ENCODE measurements at places on chromosomes 11 and 22.

- no peak for DNase-seq
Measured at GRCh38 chr11:41281131-41281742, 178.2 kb downstream of the LRRC4C start.

DNA sequence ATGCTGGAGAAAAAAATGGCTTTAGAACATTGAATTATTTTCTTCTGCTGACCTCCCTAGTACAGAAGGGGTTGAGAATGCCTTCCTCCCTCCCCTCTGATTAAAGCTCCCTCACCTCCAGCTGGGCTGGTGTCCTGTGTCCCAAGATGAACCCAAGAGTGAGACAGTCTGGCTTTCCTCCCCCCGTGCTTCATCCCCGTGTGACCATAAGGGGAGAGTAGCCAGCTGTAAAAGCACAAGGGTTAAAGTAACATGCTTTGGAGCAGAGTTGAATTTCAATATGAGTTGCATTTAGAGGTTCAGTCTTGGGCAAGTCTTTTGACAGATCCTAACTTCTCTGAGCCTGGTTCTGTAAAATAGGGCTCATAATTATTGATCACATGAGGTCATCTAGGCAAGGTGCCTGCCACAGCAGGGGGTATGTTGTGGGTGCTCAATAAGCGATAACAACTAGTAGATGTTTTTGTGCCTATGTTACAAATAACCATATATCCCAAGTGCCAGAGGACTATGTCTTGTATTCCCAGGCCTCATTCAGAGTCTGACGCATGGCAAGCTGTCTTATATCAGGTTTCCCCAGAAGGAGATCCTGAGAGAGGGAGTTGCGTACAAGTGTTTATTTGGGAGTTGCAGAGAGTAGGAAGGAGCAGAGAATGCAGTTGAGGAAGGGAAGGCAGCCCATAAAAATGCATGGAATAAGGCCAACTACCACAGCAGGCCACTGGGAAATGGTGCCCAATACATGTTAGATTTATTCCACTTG lies 4.1 kb downstream of the PRG2 start:
- no peak for DNase-seq

DNA sequence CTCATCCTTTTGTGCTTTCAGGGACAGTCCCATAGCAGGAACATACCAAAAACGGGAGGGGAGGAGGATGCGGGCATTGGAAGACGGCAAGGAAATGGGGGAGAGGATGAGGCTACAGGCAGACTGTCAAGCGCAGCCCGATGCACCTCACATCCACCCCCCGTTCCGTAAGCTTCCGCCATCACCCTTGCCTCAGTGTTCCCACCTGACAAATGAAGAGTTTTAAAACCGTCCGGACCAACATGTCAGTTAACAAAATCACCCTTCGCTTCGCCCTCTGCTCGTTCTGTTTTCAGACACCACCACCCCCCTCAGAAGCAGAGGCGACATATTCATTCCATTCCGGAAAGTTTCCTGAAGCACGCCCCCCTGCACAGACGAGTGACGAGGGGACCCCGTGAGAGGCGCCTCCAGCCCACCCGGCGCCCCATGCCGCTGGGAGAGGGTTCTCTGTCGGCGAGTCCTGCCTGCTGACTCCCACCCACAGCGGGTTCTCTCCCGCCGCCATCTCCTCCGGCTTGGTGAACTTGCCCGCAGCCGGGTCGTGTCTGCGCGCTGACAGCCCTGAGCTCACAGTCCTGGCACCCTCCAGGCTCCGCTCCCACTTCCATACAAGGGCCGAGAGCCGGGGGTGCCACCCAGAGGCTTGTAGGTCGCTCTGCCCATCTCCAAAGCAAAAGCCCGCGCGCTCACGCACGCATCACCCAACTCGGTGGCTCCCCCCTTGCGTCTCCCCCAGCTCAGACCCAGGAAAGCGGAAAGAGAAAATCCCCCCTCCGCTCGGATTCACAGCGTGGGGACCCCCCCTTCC lies 1.5 kb downstream of the IGSF9B start:
- DNase-seq, result no peak

- no peak for DNase-seq
Measured at GRCh38 chr11:67662835-67663531, 11.4 kb downstream of the ALDH3B2 start.

GRCh38 chr11:27002838-27003237 lies 8.9 kb downstream of the FIBIN start:
- DNase-seq, result no peak

DNA sequence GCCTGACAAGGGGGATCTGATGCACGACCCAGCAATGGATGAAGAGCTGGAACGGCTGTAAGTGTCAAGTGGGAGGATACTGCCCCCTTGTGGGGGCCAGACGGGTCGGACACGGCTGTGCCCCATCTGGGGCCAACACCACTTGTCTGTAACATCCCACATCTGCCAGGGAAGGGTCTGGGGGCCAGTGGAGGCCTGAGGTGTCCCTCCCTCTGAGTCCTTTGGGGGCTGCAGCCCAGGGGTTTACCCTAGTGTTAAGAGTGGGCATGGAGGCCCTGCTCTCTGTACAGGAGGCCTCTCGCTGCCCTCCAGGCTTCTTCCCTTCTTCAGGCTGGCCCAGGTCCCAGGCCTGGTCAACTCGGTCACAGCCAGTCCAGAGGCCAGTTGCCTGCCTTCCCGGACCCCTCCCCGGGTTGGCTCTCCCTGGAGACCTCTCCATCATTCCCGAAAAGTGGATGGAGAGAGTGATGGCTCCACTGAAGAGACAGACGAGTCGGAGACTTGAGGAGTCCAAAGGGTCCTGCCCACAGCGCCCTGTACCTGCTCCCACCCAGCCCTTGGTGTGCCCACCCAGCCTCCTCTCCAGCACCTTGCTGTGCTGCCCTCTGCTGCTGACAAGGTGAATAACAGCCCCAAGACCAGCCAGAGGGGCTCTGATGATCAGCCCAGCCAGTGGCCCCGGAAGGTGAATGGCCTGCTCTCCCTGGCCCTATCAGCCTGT lies 15.4 kb downstream of the ARFGAP2 start:
- DNase-seq, result peak; percentile 81

GRCh38 chr11:83727251-83727650 lies 441.1 kb upstream of the CCDC90B start:
- DNase-seq, result no peak

- no peak for DNase-seq
Measured at GRCh38 chr11:93034031-93034722, 64.7 kb downstream of the MTNR1B start.

DNA sequence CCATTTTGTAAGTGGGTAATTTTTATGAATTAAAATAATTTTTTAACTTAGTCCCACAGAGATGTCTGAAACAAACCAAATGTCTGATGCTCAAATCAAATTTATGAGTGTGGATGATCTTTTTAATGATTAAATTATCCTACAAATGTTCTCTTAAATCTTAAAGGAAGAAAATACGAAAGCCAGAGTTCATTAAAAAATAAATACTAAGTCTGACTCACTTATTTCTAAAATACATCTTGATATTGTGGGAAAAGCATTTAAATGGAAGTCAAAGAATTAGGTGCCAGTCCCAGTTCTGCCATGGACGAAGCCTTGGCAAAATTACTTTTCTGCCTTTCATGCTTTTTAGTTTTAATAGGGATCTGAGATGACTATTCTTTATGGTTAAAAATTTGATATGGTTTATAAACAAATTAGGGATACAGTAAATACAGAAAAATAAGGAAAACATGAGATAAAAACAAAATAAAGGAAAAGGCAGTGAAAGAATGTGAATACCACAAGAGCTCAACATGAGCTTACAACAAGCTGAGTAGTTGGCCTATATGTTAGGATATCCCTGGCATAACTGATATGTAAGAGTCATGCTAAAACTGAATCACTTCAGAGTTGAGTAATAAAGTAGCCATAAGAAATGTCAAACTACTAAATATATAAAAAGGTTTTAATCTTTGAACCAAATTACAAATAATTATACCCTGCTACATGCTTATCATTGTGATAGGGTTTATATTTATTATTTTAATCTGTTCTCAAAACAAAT lies 9.2 kb downstream of the CCDC34 start:
- DNase-seq, result peak; percentile 64

GRCh38 chr11:70079691-70080090 lies 1.6 kb downstream of the ANO1 start:
- DNase-seq, result no peak

DNA sequence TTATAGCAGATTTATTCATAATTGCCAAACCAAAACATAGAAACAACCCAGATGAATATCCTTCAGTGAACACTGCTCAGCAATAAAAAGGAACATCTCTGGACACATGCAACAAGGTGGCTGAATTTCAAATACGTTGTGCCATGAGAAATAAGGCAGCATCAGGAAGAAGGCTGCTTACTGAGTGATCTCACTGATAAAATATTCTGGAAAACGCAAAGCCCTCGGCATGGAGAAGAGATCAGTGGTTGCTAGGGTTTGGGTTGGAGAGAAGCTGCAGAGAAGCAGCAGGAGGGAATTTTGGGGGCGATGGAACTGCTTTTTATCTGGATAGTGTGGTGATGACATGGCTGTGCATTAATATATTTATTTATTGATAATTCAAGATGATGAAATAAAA lies 11.0 kb upstream of the SHANK2 start:
- DNase-seq, result peak; percentile 26

- DNase-seq, result peak; percentile 30
Measured at GRCh38 chr11:17298302-17298701, 21.8 kb downstream of the NUCB2 start.

DNA sequence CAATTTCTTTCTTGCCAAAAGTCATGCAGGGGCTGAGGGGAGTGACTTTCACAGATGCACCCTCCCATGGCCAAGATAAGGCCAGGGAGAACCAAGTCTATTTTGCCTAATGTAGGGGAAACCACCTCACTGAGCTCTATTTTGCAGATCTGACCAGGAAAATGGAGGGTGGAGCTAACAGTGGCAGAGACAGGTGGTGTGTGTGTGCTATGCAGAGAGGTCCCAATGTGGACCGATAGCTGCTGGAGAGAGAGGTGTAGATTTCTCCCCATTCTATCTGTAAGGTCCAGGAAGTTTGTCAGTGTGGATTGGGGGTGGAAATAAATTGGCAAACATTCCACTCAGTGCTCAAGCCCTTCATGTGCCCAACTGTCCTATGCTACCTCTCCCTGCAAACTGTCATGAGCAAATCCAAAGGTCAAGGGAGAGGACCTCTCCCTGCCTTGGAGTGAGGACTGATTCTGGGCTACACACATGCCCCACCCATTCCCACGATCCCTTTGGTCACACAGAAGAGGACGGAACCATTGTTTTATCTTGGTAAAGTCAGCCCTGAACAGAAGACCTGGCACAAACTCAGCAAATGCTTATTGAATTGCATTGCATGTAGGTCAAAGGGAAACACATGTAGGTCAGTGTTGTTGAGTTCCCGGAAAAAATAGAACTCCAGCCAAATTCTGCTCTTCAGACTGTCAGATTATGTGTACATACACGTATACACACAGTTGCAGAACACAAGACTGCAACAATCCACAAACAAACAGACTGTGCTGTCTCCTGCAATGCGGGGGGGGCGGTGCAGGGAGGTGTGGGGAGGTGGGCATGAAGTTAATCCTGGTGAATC lies 65.9 kb downstream of the C11orf58 start:
- no peak for DNase-seq

DNA sequence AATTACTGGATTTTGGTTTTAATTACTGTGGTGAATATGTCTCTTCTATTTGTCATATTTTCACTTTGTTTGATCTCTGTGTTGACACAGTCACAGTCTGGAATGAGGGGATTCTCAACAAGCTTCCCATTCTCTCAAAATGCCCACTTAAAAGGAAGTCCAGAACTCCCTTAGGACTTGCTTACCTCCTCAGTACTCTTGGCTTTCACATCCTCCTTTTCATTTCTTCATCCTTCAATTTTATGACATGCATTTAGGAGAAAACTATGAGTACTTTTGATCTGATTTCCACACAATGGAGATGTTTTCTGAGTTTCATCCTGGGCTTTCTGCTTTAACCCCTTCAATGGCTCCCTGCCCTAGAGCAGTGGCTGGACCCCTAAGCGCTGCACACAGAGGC lies 49.3 kb upstream of the FLI1 start:
- no peak for DNase-seq

DNA sequence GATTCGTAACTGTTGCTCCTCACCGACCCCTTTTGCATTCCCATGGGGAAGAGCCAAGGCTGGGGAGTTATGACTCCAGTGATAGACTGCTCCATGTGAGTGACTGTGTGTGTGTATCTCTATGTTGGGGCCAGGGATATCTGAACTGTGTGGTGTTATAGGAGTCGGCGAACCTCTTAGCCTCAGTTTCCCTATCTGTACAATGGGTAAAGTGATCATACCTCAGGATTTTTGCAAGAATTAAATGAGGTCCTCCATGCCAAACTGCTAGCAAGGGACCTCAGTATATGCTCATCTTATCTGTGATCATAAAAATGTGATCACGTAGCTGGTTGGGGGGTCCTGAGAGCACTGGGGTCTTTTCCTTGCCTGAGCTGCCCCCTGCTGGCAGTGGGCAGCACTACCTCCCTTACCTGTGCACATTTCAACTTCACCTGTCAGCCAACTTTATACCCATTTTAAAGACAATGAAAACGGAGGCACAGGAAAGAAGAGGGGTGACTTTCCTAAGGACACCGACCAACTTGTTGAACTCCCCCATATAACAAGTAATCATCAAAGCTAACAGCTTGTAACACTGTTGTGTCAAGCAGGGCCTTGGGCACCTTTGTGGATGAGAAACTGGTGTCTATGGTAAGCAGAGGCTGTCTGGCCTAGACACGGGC lies 1.4 kb upstream of the DPP3 start:
- peak; percentile 30 for DNase-seq

- no peak for DNase-seq
Measured at GRCh38 chr11:8287703-8288102, 24.0 kb upstream of the LMO1 start.

DNA sequence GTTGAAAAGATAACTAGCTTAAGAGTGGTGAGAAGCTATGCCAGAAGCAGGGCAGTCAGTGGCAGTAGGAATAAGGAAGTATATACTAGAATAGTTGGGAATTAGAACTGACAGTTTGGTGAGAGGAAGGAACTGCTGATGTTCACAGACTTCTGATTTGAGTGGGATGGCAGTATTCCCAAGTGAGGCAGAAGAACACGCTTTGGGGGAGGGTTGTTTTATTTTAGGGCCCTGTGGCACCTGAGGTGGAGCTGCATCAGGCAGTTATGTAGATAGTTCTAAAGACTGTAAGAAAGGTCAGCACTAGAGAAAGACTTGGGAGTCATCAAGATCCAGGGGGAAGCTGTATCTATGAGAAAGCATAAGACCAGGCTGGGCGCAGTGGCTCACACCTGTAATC lies 66.3 kb upstream of the TNRC6B start:
- DNase-seq, result no peak

GRCh38 chr11:5301846-5302245 lies at the start of gene OR51B4:
TSS of gene OR51B4 (minus strand) at chr11:5301946. CDS start at chr11:5301946, 0 bp downstream.
- no peak for DNase-seq

DNA sequence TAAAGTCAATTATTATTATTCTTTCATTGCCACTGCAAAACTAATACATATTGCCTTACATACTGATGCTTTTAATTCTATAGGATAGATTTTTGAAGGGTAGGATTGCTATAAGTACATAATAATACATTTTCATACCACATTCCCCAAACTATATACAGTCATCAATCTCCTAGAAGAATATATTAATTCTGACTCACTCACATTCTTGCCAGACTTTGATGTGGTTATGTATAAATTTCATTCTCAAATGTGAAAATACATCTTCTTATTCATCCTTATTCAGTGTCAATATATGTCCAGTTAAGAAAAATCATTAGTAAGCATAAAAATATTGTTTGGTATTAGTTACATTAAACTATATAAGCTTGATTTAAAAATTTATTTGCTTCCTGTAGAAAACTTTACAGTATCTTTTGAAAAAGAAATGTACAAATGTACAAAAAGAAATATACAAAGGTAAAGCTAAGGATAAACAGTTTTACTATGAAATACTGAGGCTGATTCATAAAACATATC lies 458.8 kb upstream of the CNTN5 start:
- DNase-seq, result peak; percentile 54

GRCh38 chr11:26483108-26483507 lies 89.0 kb downstream of the MUC15 start:
- no peak for DNase-seq
